CD4-positive, alpha-beta T cell treated with Interleukin-17A for 4 hours (primary cell): ENCODE measurements at places on chromosomes 6 and 20.

- no peak for DNase-seq
These were observed 476 bp upstream of the BCKDHB start for GRCh38 chr6:80105972-80106417.

GRCh38 chr6:15879371-15880261 is 216.8 kb upstream of the DTNBP1 start:
- peak; percentile 54 for DNase-seq

DNA sequence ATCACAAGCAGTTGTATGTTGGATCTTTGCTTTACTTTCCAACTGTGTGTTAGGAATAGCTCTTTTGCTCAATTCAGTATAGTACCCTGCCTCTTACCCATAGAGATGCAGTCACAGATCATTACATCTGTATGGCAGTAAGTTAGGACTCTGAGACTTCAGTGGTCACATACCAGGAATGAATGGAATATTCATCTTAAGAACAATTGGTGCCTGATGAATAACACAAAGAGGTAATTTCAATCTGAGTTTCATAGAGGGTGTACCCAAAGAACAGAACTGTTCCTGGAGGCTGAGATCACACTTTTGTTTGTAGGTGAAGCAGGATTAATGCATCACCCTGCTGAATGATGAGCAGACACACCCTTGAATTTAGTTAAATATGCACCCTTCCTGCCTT is 28.7 kb upstream of the KIF13A start:
- DNase-seq, result no peak

DNA sequence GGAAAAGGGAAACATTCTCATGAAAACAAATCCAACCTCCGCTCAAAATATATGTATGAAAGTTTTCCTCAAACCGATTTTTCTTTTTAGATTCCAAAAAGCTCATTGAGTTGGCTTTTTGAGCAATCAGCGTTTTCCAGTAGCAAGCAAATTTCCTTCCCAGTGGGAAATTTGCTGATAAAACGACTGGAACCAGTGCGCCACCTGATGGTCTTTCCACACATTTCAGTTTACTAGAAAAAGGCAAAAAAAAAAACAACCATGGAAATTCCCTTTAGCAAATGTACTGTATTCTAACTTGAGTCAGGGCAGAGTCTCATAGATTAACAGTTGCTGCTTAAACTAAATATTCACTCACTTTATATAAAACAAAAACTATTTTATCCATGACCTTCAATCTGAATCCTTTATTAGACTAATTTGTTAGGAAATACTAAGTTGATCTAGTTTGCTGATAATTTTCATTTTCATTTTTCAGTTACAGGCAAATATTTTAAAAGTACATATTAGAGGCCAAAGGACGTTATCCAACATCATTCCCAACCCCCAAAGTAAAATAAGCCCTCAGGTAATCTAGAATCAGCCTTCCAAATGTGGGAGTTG is 271.5 kb downstream of the FOXA2 start:
- DNase-seq, result no peak

DNA sequence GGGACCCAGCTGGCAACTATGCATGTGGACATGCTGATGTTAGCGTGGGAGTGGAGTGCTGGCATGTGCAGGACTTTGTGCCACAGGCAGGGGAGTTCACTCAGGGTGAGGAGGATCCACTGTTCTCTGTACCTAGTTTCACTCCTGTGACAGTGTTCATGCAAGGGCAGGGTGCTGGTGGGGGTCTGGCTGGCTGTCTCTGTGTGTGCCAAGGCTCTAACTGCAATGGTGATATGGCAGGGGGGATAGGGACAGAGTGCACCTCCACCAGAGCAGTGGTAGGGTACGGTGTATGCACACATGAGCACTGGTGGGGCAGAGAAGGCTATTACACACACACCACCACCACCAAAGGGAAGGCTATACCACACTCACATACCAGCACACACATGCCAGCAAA is 210.2 kb upstream of the DEFB112 start:
- DNase-seq, result no peak

DNA sequence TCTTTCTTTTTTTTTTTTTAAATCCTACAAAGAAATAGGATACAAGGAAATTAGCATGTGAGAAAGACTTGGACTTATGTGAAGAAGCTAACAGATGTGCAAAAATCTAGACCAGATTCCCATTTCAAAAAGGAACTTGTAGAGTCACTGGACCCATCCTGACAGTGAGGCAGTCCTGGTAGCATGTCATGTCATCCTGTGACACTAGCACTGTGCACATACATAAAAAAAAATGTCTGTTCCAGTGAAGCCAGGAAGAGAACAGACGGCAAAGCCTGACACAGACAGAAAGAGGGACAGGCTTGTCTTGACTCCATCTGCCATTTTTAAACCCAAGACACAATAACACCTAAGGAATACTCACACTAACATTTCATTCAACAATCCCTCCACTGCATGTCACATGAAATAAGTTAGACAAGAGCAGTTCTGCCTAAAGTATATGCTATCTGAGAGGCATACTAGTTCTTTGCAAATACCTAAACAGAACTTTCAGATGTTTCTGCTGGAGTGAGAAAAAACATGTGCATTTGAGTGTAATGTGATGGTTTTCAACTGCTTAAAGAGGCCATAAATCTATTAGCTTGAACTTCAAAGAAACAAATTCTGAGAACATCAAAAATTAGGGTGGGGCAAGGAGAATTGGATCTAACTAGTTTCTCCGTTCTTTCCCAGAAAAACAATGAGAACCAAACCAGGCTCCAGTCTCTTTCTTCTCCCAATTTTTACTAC is 159.6 kb downstream of the BACH2 start:
- DNase-seq, result no peak

DNA sequence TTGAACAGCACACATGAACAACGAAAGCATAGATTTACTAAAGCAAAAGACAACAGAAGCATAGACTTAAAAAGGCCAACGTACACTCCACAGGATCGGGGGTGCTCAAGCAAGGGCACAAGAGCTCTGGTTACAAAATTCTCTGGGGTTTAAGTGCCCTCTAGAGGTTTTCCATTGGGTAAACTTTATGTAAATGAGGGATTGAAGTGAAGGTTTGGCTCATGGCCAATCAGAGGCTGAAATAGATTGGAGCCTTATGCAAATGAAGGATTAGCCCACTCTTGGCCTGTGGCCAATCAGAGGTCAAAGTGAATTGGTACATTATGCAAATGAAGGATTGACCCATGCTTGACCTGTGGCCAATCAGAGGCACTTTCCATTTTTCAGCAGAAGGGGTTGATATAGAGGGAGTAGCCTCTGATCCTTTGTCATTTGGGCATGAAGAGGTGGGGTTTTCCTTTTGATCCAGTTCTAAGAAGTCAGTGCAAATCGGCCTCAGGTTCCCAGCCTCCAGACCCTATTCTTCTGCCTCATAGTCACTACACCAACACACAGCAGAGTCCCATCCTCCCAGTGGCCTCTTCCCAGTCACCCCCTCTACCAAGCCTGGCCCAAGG is 244.9 kb downstream of the THBS2 start:
- no peak for DNase-seq

DNA sequence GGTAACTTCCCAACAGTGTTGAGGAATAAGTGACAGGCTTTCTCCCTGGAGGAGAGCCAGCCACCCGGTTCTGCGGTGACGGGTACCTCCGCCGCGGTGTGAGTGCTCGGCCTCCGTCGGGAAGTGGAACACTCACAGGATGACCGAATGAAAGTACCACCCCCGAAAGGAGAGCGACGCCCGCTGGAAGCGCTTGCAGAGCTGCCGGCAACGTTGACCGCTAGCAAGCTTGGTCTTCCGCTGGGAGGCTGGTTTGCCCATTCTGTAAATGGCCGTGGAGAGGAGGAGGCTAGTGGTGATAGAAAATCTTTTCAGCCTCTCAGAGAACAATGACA is 614 bp upstream of the TMEM242 start:
- peak; percentile 43 for DNase-seq

- DNase-seq, result no peak
These were observed 64.4 kb downstream of the TMEM170B start for GRCh38 chr6:11601776-11602605.

DNA sequence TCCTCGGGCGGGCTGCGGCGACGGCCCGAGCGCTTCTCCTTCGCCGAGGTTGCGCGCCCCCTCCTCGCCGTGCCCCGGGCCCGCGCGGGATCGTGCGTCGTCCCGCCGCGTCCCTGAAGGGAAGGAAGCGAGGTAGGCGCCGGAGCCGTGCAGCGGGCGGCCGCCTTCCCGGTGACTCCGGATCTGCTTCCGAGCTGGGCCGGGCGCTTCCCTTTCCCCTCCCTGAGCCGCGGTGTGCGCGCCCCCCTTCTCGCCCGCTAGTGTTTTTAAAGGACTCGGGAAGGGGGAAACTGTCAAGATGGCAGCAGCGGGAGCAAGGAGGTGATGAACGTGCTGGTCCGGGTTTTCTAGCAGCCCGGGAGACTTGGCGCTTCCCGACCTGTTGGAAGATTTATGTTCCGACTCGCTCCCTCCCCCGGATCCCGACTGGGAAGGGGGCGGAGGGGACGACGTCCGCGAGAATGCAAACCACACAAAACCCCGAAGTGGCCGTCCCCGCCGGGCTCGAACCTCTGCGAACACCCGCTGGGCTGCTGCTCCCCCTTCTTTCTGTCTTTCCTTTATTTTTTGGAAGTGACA is 744 bp upstream of the FOXO3 start:
- no peak for DNase-seq

- no peak for DNase-seq
These were observed 17.5 kb upstream of the HUS1B start for GRCh38 chr6:674406-674805.

DNA sequence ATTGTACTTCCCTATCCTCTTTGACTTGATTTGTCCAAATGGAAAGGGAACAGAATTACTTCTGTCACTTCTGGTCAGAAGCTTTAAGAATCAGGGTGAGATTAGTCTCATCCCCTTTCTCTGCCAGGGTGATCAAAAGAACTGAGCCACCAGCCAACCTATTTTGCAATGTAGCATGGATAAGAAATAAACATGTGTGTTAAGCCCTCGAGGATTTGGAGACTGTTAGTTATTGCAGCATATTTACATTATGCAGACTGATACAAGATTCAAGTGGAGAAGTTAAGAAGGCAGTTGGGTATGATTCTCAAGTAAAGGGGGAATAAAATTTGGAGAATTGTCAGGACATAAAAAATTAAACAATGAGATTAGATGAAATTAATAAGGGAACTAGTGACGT is 106.0 kb downstream of the FRK start:
- DNase-seq, result no peak

DNA sequence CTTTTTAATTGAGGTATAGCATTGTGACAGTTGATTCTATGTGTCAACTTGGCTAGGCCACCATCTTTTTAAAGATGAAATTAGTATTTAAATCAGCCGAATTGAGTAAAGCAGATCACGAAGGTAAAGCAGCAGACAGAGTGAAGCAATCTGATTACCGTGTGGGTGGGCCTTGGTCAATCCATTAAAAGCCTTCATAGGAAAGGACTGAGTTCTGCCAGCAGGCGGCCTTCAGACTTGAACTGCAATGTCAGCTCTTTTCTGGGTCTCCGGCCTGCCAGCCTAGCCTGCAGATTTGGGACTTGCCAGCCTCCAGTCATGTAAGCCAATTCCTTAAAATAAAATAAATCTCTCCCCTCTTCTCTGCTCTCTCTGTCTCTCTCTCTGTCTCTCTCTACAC is 22.4 kb upstream of the TGM2 start:
- no peak for DNase-seq

DNA sequence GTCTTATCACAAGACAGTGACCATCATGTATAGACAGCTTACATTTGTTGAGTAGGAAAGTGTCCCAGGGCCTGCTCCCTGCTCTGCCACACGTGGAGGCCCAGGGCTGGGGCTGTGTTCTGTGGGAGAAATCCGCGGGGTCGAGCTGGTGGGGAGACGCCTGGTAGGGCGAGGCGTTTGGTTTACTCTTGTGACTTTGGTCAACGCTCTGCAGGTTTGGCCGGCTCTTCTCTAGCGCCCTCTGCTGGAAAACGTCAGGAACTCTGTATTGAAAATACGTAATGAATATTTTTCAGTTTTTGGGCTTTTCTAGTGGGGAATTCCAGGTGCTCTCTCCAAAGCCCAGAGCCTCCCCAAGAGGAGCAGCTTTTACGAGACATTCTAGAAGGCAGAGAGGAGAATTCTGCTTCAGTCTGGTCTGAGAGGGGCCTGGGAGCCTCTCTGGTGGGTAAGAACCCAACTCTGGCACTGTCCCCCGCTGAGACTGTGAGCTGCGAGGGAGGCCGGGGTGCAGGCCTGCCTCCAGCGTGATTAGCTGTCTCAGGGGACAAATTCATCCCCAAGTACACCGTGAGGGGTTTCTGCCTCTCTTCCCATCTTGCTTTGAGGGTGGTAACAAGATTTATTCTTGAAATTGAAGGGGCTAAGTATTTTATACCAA is 112.6 kb upstream of the RALGAPA2 start:
- peak; percentile 63 for DNase-seq

DNA sequence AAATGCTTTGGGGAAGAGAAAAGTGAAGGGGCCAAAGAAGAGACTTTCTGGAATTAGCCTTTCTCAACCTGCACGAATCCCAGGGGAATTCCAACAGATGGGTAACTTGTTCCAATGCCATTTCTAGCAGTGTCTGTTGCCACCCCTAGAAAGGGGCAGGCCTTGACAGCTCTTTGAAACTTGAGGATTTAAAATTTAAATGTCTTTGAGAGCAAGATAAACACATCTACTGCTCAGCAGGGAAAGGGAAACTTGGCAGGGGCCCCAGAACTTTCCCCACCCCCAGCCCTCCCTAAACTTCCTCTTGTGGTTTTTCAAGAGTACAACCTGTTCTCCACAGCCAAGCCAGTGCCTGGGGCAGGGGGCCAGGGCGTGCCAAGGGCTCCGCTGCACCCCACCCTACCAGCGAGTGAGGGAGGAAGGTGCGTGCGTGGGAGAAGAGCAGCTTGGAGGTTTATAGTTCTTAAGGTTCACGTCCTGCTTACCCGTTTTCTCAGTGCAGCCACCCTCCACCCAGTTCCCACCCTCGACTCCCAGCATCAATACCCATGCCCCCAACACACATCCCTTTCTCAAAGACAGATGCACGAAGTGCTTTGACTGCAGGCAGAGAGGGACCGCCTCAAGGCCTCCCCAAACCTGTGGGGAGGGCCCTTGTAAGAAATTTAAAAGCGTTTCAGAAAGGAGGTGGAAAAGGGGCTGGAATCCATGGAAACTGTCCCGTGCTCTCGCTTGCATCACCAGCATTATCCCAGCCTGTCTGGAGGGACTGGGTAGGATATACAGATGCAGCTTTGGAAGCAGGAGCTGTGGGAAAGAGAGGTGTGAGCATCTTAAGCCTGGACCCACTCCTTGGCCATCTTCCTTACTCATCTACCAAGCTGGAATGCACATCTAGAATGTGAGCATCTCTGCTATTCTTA is 4.5 kb upstream of the TAF8 start:
- peak; percentile 93 for DNase-seq

DNA sequence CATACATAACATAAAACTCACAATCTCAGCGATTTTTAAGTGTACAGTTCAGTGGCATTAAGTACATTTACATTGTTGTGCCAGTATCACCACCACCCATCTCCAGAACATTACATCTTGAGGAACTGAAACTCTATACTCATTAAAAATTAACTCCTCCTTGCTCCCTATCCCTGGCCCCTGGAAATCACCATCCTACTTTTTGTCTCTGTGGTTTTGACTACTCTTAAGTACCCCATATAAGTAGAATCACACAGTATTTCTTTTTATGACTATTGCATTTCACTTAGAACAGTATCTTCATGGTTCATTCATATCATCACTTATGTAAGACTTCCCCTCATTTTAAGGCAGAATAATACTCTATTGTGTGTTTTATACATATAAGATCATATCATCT is 1108.1 kb downstream of the GRIK2 start:
- no peak for DNase-seq

GRCh38 chr6:67606906-67607828 is 1027.9 kb upstream of the ADGRB3 start:
- DNase-seq, result no peak
